ENCODE measurements at places on chromosomes 12 and 14.

GRCh38 chr14:50620341-50620740 lies 47.8 kb downstream of the SAV1 start:
- no peak for DNase-seq

DNA sequence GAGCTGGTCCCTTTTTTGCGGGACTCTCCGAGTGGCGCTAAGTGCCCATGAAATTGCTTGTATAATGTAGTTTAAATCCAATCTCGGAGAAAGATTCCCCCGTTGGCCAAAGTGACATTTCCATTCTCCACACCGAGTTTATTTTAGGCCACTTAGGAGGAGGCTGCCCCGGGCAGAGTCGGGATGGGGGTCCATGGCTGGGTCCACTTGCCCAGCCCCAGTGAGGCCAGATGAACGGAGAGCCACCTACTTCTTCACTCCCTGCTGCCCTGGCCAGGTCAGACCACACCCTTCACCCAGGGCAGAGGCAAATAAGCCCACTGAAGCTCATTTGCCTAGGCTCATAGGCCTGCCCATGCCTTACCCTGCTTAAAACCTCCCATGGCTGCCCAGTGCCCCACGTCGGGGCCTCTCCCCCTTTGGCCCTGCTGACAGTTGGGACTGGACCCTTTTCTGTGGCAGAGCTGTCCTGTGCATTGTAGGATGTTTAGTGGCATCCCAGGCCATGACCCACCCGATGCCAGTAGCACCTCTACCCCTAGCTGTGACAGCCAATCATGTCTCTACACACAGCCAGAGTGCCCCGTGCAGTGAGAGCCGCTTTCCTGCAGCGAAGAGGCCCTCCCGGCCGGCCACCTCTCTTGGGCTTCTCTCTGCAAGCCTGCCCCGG lies 51.3 kb downstream of the FAM222A start:
- no peak for DNase-seq

GRCh38 chr14:71141701-71142374 lies 234.6 kb downstream of the PCNX1 start:
- no peak for DNase-seq

DNA sequence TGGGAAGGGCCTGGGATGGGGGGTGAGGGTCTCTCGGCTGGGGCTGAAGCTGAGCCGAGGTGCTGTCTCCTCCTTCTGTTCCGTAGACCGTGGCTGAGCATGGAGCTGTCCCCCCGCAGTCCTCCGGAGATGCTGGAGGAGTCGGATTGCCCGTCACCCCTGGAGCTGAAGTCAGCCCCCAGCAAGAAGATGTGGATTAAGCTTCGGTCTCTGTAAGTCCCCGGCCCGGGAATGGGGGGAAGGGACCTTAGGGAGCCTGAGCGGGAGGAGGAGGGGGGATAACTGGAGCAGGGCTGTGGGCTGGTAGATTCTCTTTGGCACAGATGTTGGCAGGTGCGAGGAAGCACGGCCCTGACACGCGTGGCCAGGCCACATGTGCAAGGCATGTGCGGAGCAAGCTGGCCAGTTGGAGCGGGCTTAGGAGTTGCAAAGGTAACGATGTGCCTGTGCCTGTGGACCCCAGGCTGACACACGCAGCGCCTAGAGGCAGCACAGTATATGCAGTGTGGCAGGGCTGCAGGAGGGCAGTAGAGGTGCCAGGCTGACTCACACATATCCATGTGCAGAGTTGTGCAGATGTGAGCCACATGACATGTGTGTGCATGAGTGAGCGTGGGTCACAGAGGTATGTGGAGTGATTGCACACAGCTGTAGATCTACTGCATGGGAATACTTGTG lies 512 bp downstream of the PDE1B start:
- no peak for DNase-seq

DNA sequence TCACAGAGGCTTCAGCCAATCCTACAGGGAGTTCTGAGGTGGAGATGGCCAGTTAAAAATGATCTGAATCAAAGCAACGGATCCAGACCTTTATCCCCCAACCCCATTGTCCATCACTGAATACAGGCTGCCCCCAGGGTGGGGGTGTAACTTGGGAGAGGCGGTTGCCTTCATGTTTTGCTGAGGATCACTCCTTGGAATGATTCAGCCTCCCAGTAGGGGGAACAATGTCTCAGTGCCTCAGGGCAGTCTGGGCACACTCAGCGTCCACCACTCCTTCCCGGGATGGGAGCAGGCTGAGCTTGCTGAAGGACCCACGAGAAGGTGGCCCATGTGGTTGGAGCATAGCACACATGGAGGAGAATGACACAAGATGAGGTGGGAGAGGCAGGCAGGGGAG lies 60.2 kb downstream of the RFX4 start:
- no peak for DNase-seq

- no peak for DNase-seq
Measured at GRCh38 chr12:109879351-109880042, 844 bp downstream of the GLTP start.

- DNase-seq: no peak
Measured at GRCh38 chr12:75658901-75659823, 147.8 kb upstream of the KRR1 start.

All from AG04449 (cell line).